ENCODE measurements at places on chromosomes 12 and 14.
A peak's percentile ranks its signal among the peaks of the same experiment; 100 is the strongest.

DNA sequence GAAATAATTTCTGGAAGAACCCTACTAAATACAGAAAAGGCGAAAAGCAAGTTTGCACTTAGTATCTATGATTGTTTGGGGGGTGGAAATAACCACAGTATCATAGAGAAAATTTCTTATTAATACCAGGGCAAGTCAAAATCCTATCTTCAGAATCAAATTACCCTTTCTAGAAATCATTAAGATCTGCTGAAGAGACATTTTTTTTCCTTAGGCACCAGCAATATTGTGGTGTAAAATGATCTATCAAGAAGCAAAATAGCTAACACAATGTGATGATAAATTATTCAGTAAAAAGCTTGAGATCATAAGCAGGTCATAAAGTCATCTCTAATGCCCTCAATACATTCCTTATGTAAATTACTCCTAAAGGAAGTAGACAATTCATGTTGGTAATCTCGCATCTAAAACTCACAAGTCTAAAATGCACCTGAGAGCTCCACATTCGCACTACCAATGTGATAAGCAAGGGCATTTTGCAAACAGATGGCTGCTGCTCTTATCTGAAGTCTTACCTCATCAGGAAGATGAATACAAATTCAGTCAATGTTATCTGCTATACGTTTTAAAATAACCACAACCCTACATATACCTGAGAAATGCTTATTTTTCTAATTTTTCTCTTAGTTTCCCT, 14.6 kb downstream of the HEATR5A start:
- no peak for DNase-seq

GRCh38 chr12:47939009-47939601, 24.3 kb upstream of the TMEM106C start:
- no peak for DNase-seq

- no peak for DNase-seq
These were observed 6.7 kb downstream of the LRP1 start for GRCh38 chr12:57134949-57135348.

- no peak for DNase-seq
These were observed 29.2 kb downstream of the DIP2B start for GRCh38 chr12:50533971-50534370.

GRCh38 chr14:61033054-61033453, 52.0 kb downstream of the SLC38A6 start:
- no peak for DNase-seq

GRCh38 chr12:124518051-124518932, 49.1 kb downstream of the NCOR2 start:
- peak; percentile 78 for DNase-seq

DNA sequence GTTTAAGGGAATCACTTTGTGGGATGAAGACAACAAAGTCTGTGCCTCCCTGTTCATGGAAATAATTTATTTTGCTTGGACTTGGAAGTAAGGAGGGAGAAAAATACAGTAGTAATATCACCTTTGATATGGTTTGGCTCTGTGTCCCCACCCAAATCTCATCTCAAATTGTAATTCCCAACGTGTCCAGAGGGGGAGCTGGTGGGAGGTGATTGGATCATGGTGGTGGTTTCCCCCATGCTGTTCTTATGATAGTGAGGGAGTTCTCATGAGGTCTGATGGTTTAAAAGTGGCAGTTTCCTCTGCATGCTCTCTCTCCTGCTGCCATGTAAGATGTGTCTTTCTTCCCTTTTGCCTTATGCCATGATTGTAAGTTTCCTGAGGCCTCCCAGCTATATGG, 460.7 kb downstream of the NOVA1 start:
- DNase-seq, result no peak

GRCh38 chr12:105946493-105946901, 192.3 kb downstream of the NUAK1 start:
- DNase-seq, result no peak

DNA sequence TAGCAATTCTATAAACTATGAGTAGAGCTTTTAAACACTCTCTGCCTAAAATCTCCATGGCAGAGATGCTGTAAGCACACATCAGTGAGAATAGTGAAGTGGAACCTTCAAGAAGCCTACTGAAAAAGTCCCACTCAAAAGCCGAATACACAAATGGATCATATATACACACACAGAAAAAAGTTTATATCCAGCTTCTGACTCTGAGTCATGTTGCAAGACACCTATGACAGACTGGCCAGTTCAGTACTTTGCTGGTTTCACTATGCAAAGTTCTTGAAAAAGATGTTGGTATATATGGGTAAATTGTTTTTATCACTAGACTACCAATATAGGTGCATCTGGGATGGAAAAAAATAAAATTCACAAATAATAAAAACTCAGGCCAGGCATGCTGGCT, 126.1 kb downstream of the KCNK10 start:
- DNase-seq, result no peak

DNA sequence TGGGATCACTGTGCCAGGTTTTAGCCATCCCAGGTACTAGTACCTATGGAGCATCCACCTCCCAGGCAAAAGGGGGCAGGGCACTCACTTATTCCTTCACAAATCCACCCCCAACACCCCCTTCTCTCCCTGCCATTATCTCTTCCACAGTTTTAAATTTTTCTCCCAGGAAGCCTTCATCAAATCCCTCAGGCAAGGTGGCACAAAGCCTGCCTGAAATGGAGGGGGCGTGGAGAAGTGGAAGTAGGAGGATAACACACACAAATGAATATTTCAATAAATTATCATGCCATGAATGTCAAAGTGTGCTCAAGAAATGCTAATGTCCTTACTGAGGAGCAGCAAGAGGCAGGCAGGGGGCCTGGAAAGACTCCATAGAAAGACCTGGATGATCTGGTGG, 4.7 kb upstream of the CHST11 start:
- no peak for DNase-seq

DNA sequence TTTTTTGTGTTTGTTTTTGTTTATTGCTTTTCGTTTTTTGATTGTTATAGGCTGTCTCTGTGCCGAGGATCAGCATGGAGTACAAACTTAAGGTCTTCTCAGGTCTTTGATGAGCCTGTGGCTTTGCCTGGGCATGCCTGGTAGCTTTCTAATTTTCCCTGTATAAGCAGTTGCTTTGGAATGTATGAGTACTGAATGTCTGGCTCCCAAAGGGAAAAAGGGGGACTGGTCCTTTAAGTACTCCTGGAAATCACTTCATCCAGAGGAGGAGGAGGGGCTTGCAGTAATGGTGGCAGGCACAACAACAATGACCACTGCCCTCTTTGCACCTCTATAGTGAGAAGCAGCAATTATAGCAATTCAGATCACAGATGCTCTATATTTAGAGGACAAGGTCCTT, 67.6 kb upstream of the TTC7B start:
- DNase-seq, result no peak

DNA sequence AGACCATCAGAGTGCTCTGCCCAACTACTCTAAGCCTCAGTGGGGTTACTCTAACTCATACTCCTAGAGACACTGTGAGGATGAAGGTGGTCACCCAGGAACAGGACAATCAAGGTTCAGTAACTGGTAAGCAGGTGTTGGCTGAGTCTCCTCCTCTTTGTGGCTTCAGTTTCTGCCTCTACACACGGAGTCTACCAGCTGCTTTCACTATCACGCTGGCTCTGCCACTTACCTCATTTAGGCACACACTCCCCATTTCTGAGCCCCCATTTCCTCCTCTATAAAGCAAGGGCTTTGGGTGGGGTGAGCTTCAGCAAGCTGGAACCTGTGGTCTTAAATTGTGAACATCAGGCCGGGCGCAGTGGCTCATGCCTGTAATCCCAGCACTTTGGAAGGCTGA, 7.3 kb upstream of the TCHP start:
- DNase-seq, result no peak

DNA sequence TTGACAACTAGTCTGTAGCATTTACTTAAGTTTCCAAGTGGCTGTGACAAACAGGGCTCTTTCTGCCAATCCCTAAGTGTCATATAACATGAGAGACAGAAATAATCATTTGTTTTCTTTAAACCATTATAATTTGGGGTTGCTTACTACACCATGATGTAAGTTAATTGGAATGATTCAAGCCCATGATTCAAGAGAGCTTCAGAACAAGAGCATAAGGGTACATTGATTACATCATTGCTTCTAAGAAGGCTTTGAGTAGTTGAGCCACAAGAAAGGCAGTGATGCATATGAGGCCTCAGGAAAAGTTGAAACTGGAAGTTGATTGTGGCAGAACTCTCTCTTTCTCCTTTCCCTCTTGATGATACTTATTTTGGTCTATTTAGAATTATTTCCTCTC, 444.0 kb downstream of the CCER1 start:
- no peak for DNase-seq

- no peak for DNase-seq
These were observed 253.1 kb downstream of the ZFP36L1 start for GRCh38 chr14:68539789-68540188.

- DNase-seq, result no peak
These were observed 103.8 kb downstream of the ARMH4 start for GRCh38 chr14:58048219-58048618.

DNA sequence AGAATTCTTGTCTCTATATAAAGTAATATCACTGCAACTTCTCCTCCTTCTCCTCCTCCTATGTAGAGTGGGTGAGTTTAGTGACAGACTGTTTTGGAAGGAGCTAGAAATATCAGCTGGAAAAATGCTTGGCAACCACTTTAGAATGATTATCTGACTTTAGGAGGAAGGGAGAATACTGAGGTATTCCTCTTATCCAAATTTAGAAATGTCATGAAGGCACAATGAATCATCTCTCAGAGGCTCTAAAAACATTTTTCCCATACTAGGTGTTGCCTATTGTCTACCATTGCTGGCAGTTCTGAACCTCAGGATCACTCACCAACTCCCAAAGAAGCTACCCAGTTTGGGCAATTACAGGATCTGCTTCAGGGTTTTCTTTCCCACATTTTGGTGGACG, 306.6 kb upstream of the ATP2B1 start:
- DNase-seq, result no peak

DNA sequence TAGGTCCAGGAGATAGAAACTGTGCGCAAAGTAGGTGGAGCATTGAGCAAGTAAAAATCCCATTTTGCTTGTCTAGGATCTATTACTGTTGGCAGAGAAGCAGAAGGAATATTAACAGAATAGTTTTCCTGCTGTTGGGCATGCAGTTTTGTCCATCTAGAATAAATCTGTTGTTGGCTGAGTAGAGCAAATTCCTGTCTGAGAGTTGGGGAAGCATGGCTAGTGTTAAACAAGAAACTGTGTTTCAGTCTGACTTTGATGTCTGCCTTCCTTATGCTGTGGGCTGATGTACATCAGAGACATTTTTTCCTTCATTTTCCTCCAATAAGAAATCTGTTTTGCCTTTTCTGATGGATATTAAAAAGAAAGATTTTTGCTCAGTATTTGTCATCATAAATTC, 98.2 kb downstream of the RAD52 start:
- DNase-seq, result no peak

GRCh38 chr12:53551889-53552291, 44.6 kb upstream of the NPFF start:
- no peak for DNase-seq

- no peak for DNase-seq
These were observed 205.2 kb upstream of the NEDD1 start for GRCh38 chr12:96701856-96702255.

DNA sequence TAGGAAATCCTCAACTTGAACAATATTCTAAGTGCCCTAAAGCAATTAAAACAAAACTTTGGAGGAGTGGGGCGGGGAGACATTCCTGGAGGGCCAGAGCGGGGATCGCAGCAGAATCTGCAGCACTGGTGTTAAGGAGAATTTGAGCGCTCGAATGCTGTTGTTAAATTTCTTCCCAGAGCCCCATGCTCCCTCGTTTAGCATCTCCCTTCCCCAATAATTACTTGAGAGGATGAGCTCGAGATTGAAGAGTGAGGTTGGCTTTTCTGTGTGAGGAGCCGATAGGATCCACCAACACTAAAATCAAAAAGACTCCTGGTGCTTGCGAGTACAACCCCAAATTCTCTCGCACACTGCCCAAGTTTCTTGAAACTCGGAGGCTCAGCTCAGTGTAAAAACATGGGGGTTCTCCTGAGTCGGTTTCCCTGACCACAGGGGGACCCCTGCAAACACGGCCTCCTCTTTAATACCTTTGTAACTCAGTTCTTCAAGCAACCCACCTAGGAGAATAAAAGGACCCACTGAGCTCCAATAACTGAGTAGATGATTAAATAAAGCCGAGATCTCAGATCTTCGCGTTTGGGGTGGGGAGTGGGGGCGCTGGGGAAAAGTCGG, 10.2 kb upstream of the FOXG1 start:
- DNase-seq, result no peak

GRCh38 chr12:104957719-104958000, 430 bp downstream of the SLC41A2 start:
- peak; percentile 51 for DNase-seq

GRCh38 chr12:3891201-3891600, 18.0 kb upstream of the PARP11 start:
- no peak for DNase-seq

DNA sequence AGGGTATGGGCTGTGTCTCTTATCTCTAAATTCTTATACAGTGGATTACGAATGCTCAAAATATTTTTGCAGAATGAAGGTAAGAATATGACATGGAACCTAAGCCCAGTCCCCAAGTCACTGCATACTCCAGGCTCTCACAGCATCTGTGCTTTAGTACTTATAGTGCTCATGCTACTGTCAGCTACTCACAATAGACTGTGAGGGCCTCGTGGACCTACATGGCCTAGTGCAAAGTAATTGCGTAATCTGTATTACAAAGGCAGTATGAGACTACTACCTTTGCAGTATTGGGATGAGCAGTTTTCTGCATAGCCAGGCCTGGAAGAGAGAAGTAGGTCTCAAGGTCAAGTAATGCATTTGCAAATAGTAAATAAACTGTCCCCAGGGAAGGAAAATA, 27.9 kb downstream of the VWF start:
- no peak for DNase-seq

DNA sequence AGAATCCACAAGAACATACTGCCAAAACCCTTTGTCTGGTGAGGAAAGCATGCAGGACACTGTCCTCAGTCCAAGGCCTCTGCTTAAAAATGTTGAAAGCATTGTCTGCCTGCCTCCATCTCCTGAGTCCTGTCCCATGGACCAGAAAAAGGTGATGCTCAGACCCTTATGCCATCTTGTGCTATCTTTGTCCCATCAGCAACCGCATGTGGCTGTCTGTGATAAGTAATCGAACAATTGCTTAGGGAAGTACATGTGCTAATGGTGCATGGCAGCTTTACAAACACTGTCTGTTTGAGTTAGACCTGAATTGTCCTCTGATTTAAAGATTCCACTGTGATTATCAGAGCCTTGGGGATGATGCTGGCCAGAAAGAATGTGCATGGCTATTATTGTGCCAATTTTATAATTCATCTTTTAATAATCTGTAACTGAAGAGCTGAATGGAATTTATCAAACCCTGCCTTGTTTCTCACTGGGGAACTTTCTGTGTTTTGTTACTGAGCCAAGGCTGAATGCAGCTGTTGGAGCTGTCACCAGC, 177.5 kb downstream of the DACT1 start:
- DNase-seq, result no peak

DNA sequence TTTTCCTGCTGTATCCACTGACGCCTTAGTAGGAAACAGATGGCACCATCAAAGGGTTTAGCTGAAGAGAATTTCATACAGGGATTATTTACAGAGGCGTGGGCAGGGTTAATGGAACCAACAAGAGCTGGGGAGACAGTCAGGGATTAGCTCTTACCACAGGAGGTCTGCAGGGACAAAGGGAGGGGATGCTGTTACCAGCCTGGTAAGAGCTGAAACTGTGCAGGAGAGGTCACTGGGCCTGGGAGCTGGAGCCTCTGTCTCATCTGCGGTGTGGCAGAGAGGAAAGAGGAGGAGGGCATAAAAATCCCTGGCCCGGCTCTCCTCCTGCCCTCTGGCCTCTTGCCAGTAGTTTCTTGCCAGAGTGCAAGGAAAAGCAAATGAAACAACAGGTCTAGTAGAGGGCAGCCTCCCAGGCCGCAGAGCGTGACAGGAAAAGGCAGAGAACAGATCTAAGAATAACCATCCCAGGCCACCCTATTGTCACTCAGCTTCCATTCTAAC, 18.9 kb upstream of the POC1B start:
- no peak for DNase-seq
